ENCODE measurements at places on chromosomes 1 and 21.

DNA sequence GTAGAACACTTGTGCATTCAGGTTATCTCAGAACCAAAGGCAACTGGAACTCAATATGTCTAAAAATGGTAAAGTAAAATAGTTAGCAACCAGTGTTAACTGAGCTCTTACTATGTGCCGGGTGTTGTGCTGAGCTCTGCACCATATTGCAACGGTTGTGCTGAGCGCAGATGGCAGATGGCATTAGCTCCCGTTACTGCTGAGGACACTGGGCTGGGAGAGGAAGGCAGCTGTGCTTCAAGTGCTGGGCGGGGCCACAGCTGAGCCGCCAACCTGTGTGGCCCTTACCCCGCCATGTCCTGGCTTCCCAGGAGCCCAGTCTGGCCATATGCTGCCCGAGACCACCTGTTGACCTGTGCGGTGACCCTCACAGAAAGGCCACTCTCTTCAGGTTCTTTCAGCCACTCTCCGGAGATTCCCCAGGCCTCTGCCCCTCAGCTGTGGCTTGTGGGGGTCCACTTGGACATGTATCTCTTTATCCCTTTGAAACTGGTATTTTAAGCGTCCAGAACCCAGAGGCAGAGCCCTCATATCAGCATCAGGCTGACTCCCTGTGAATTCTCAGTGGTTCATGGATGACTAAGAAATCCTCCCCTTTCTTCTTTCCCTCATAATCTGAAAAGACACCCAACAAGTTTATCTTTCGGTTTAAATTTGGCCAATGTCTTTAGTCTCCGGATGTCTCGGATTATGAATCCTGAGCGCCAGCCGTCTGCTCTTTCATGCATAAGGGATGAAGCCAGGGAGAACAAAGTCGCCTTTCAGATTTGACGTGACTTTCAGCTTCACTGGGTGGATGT is 26.4 kb downstream of the LDLRAP1 start:
- no peak for DNase-seq

DNA sequence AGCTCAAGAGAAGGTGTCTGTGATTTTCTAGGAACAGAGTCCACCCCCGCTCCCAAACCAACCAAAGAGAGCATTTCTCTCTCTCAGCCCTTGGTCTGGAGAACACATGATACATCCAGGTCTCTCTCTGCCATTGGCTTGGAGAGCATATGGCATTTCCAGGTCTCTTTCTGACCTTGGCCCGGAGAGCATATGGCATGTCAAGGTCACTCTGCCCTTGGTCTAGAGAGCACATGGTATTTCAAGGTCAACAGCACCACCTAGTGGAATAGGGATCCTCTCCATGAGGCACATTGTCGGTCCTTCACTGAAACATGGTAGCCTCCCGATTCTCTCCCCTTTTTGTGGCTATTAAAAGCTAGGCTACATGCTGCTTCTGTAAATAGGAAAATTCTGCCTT is 437.7 kb upstream of the OLFM3 start:
- no peak for DNase-seq

DNA sequence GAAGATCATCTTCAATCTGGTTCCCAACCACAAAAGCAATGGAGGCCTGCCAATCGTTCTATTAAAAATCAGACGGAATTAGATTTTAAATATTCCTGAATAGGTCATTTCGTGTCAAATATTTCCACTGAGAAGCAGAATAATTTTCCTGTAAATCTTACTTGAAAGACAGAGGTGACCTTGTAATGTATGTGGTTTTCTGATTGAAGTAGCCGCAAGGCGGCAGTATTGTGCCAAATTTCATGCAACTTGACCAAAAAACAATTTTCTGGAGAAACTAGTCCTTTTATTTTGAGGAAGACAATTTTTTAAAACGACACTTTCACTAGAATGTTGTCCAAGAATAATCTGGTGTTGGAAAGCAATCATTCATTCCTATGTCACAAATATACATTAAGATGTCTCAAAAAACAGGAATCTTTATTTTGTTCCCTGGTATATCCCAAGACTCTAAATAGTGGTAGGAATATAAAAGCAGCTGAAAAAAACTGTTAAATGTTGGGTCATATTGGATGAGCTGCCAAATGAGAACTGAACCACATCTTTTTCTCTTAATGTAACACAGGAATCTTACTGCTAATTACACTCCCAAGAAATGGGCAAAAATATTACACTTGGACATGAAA is 33.6 kb downstream of the SPAG17 start:
- peak; percentile 10 for DNase-seq

- DNase-seq: no peak
These were observed 1.7 kb downstream of the SYT11 start for GRCh38 chr1:155860970-155861510.

- DNase-seq: no peak
These were observed 17.5 kb downstream of the COL9A2 start for GRCh38 chr1:40299366-40300248.

DNA sequence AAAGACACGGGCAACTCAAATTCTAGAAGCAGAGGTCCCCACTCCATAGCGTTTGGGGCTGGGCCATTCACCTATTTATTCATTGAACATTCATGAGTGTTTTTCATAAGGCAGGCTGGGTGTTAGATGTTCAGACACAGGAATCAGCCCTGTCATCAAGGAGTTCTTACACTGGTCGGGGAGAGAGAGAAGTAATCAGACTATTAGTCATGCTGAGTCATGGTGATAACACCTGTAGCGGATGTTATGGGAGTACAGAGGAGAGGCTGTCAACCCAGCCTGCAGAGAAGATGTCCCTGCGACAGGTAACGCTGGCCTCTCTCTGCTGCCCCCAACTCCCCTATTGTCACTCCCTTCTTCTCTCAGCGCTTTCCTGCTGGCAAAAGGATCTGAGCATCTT is 17.2 kb downstream of the LY9 start:
- no peak for DNase-seq

DNA sequence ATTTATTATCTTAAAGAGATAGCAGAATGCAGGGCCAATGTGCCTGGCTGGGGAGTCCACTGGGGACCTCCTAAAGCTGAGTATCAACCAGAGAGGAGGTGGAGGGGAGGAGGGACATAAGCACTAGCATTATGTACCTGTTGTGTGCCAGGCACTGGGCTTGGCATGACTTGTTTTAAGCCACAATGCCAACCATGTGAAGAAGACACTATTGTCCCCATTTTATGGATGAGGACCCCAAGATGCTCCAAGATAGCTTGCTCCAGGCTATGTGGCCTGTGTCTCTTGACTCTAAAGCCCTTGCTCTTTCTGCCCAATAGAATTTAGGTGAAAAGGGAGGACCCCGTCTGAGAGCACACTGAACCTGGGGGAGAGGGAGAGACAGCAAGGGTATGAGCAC is 111.3 kb downstream of the GLIS1 start:
- no peak for DNase-seq

DNA sequence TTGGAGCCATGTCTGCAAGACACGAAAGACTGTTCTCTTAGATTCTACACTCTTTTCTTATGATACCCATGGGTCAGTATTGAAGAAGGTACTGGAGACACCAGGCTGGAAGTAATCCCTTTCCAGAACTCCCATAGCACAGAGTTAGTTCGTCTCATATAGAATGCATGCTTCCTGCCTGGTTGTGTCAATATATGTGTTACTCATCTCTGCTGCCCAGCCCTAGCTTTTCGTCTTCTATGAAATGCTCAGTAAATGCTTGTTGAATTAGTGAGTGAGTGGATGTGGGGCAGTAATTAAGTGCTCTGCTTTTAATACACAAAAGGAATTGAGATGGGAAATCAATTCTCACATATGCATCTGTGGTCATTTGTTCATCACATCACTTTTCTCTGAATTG is 32.1 kb downstream of the ADCY10 start:
- DNase-seq: no peak

All from NCI-H187 (cell line).